Activated CD4-positive, alpha-beta T cell treated with anti-CD3 and anti-CD28 coated beads, Interleukin-2, amount 50 U/mL, for 4 hours (primary cell): ENCODE measurements at places on chromosomes 1 and 21.

GRCh38 chr1:37151789-37152188 is 117.5 kb upstream of the GRIK3 start:
- DNase-seq = no peak

DNA sequence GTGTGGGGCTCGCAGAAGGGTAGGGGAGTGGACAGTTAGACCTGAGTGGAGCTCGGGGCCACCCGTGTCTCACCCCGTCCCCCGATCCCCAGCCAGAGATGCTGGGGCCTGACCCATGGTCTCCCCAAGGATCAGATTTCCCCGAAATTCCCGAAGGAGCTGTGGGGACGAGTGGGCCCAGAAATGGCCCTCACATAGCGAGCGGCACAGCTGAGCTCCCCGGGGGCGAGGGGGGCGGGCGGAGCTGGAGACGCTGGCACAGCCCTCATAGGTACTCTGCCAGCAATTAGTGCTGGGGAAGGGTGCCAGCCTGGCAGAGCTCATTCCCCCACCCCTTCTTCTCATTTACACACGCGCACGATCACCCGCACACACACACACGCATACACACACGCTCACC is 9.2 kb downstream of the CASZ1 start:
- DNase-seq = no peak

DNA sequence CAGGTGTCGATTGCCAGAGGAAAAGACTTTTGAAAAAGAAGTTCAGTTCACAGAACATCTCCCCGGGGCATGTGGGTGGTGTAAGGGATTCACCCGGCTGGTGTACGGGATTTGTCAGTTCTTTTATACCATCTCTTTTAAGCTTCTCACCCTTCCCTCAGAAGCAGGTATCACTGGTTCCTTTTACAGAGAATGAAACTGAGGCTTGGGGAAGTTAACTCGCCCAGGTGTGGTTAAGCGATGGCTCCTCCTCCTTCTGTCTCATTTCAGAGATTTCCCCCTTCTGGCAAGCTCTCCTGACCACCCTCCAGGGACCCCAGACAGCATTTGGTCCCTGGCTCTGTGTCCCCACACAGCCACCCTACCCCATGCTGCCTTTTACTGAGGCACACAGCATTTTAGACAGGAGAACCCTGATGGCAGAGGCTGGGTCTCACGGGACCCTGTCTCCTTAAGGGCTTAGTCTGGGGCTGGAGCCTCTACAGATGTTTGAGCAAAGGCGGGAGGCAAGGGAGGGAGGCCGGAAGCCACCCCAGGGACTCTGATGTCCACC is 2.8 kb upstream of the ECE1 start:
- peak; percentile 34 for DNase-seq

DNA sequence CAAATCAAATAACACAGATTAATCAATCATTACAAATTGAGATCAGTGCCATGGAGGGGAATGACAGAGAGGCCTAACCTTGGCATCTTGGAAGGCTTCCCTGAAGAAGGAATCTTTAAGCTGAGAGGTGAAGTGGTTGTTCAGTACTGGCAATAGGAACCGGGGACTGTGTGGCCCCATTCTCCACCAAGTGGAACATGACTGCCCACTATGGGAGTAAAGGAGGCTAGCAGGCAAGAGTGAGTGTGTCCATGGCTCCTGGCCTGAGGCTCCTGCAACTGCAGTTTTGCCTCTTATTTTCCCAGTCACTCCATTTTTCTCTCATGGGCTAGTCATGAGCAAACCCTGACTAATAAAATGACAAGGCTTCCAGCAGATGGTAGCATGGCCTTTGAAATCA is 112.2 kb upstream of the GJB5 start:
- no peak for DNase-seq

GRCh38 chr1:90732136-90732535 is 15.0 kb upstream of the BARHL2 start:
- DNase-seq = no peak

GRCh38 chr1:197481101-197481500 is 213.0 kb downstream of the CRB1 start:
- no peak for DNase-seq

- no peak for DNase-seq
Observed at GRCh38 chr1:165117482-165117881, 239.0 kb downstream of the LMX1A start.

DNA sequence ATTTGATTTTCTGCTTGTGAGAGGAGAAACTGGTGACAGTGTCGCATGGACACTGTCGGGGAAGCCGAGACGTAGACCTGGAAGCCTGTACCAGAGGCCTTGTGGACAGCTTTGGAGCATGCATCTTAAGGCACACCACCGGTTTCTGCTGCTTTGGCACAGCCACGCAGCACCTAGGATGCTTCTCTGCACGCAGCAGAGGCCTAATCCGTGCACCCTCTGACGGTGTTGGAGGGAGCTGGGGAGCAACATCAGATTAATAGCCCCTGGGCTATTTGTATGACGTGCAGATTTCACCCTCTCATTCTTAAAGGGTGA is 30.3 kb downstream of the TEX35 start:
- no peak for DNase-seq

DNA sequence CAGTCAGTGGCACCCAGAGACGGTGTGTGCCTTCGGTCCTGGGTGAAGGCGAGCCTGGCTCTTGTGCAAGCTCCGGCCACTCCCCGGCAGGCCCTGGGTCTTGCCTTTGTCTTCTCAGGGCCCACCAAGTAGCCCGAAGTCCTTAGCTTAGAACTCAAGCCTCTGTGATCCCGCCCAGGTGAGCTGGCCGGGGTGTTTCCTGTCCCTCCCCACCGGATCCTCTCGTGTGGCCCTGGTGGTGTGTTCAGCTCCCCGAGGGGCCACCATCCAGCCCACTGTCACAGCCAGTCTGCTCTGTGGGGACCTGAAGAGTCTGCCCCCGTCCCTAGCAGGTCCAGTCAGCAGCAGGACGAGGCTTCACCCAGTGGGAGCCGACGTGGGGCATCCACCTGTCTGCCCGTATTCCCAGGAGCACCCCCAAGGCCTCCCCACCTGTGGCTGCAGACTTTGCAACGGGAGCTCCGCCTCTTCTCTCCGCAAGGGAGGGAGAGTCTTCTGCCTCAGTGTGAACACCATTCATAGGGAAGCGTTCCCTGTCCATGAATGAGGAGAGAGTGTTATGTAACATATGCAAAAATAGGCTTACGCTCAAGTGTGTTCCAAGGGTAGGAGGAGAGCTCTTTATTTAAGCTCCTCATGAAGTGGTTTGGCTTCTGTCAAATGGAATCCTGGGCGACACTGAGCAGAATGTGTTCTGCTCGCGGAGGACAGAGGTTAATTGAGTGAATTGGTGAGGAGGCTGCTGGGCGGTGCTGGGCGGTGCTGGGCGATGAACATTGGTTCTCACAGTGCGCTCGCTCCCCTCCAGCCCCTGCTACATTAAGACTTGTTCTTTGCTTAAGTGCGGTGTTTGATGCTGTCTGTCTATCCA is 108.9 kb downstream of the CRYAA start:
- DNase-seq = no peak

- DNase-seq = peak; percentile 53
Observed at GRCh38 chr1:156848461-156849150, 10.3 kb downstream of the INSRR start.

GRCh38 chr1:229012823-229013222 is 258.1 kb upstream of the RAB4A start:
- no peak for DNase-seq

GRCh38 chr1:173082913-173083312 is 32.2 kb upstream of the TNFSF18 start:
- DNase-seq = no peak

DNA sequence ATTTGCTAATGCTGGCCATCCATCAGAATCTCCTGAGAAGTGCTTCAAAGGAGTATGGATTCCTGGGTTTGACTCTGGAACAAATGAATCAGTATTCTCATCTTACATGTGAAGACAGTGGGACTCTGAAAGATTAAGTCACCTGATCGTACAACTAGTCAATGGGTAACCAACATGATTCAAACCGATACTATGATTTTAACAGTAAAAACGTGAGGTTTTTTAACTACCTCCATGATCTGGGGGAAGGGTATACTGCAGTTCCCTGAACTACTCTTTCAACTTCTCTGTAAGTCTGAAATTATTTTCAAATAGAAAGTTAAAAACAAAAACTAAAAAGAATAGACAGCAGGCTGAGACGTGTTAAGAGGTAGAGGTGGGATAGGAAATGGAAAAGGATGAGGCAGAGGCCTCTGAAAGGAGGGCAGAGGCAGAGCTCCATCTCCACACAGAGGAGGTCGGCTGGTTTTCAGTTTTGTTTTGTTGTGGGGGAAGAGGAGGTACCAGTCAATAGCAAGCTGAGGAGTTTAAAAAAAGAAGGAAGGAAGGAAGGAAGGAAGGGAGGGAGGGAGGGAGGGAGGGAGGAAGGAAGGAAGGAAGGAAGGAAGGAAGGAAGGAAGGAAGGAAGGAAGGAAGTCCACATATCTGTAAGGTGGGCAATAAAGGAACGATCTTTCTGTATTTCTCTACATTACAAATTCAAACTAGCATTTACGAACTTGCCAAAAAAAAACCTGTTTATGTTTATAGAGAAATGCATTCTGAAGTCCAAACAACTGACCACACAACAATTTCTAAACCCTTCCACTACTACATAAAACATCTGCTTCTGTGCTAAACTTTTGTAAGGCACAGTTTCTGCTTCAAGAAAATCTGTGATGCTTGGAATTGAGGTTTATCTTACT is 213.1 kb downstream of the RERE start:
- peak; percentile 8 for DNase-seq

DNA sequence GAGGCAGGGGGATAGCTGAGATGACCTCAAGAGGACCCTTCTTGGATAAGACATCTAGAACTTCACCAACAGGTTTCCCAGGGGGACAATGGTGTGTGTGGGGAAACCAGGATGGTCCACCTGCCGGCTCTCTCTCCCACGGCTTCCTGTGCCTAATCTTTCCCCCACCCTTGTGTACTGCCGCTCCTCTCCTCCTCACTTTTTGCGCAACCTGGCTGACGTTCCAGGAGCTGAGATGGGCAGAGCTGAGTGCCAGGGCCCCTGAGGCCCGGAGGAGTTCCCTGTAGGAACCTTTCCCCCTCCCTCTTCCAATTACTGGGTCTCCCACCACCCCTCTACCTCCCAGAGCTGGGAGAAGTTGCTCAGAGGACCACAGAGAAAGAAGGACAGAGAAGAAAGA is 6.9 kb downstream of the SLC26A9 start:
- DNase-seq = no peak

DNA sequence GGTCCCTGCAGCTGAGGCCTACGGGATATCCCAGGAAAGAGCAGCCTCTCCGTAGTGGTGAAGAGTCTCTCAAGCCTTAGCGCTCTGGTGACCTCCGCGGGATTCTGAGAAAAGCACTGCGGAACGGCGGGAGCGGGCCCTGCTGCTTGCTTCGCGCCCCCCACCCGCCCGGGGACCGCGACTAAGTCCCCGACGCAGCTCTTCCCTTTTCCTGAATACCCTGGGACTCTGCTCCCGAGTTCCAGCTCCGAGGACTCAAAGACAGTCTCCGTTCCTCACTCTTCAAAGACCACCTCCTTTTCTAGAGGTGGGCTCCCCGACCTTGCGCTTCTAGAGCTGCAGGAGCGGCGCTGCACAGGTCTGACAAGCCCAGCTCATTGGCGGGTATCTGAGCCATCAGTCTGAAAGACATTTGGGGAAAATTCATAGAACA is 3.6 kb upstream of the PRRX1 start:
- DNase-seq = no peak

DNA sequence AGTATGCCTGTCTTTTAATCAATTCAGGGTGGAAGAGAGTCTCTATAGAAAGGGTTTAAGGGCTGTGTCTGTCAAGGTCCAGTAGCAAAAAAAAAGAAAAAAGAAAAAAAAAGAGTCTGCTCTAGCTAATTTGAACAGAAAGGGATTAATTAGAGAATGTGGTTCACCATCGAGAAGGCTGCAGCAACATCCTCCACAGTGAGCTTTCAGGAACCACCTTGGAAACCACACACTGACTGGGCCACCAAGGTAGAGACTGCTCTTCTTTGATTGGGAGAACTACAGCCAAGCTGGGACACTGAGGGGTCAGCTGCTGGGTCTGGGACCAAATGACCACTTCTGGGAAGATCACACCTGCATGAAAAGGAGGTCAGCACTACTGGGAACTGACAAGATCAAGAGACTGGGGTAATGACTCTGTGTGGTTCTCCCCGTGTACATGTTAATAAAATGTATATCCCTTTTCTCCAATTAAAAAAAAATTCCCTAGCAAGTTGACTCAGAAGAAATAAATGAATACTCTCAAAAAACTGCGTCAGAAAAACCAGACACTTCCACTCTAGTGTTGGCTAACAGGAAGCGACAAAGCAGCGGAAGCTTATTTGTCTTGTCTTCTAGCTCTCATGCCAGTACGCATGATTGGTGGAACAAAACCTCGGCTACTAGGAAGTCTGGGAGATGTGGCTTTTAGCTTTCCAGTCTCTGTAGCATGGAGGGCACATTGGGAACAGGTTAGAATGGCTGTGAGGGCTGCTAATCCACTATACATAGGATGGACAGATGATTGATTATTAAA is 60.0 kb upstream of the IVNS1ABP start:
- no peak for DNase-seq

DNA sequence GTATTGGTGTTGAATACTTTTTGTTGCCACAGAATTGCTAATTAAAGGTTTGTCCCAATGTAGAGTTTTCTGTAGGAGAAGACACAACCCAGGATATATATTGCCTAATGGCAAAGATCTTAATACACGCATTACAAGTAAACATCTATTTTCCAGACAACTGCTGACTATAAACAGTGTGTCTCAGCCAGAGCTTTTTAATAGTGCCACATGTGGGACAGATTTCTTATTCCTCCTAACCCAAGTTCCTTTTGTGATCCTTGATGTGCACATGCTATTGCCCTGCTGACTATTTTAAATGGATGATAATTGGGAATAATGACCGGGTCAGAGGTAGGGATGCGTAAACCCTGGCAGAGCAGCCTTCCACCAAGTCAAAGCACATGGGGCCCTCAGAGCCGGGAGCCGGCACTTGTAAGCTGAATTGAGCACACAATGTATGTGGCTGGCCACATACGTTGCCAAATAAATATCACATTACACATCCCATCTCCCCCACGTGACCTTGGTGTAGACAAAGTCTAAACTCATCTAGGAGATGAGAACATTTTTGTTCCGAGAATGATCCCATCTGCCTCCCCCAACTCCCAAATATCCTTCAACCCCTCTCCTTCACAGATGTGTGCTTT is 209.8 kb upstream of the NFIA start:
- DNase-seq = no peak

DNA sequence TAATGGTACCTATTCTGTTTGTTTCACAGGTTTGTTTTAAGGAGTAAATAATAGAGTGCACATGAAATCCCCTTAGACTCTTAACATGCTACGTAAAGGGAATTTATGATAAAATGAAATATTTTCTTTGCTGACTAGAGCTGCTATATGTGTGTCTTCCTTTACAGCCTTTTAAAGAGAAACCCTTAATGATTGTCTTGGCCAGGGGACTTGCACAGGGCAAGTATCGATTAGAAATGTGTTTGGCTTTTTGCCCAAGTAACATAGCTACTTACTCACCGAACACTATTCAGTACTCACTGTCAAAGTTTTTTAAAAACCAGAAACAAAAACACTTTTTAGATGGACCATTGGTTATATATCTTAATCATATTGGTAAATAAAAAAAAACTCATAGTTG is 71.3 kb upstream of the KIAA1614 start:
- DNase-seq = no peak
